Activated naive CD4-positive, alpha-beta T cell treated with anti-CD3 and anti-CD28 coated beads, Interleukin-2, amount 50 U/mL, for 16 hours (primary cell): ENCODE measurements at places on chromosomes 5 and 9.

- DNase-seq = no peak
Measured at GRCh38 chr9:5041390-5042115, 56.5 kb downstream of the JAK2 start.

DNA sequence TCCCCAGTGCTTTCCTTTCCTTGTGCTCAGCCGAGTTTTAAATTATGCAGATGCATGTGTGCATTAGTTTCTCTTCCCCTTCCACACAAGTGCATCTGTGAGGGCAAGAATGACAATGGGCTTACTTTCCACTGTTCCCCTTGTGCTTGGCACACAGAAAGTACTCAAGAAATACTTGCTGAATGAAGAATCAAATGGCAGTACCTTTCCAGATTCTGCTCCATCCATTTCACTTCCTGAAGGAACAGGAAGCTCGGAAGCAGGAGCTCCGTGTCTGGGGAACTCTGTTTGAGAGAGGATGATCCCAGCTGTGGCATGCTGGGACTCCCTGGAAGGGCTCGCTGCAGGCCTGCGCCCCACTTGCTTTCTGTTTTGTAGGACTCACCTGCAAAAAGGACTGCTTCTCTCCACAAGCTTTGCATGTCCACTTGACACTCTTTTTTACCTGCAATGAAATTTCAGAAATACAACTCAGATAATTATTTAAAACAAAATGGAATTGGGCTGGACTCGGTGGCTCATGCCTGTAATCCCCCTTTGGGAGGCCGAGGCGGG lies 5.5 kb downstream of the MRNIP start:
- DNase-seq = no peak

DNA sequence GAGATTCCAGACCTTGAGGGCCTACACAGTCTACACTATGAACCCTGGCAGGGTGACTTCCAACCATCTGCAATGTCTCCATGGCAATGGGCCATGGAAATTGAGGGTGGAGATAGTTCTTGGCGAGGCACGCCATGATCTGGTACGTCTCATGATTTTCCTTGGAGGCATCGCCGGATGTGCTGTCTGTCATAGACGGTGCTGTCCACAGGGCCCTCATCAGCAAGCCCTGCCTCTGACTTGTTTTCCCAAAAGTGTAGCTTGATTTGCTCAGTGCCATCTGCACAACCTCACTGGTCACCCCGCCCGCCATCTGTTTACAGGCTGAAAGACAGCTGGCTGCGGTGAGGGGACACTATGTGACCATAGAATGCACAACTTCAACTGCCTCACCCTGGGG lies 73.5 kb downstream of the BOD1 start:
- no peak for DNase-seq

- peak; percentile 95 for DNase-seq
Measured at GRCh38 chr5:88268385-88269184, at the start of gene TMEM161B. Gene TMEM161B, minus strand, starts transcription at chr5:88268845. Its CDS starts 122 bp downstream, at chr5:88268723.

- no peak for DNase-seq
Measured at GRCh38 chr9:6367128-6367890, 39.1 kb downstream of the TPD52L3 start.

GRCh38 chr9:120405134-120405533 lies 174.8 kb downstream of the CDK5RAP2 start:
- DNase-seq = no peak
